Caki2 (cell line): ENCODE measurements at places on chromosomes 2 and 18.

GRCh38 chr2:170148161-170148560 lies 29.8 kb upstream of the MYO3B start:
- no peak for DNase-seq

- peak; percentile 25 for DNase-seq
These were observed at the start of gene PRKCE for GRCh38 chr2:45651415-45652089. TSS of gene PRKCE (plus strand) at chr2:45651675.

GRCh38 chr2:47189635-47190034 lies 34.5 kb upstream of the STPG4 start:
- DNase-seq, result peak; percentile 40

DNA sequence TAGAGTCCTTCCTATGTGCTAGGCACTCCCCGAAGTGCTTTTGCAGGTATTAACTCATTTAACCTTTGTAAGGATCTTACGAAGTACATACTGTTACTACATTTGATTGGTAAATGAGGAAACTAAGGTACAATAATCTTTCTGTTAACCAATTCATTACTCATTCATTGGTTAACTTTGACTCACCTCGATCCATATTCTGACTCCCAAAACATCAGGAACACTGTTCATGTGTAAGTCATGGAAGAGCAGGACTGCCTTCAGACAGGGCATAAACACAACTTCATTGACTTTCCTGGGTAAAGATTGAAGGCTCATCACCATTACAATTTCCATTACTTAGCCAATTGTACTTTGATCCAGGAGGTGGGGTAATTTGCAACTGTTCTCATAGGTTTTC lies 40.6 kb downstream of the NAPG start:
- DNase-seq, result no peak

GRCh38 chr2:217262911-217263310 lies 403.0 kb upstream of the TNP1 start:
- DNase-seq, result no peak

DNA sequence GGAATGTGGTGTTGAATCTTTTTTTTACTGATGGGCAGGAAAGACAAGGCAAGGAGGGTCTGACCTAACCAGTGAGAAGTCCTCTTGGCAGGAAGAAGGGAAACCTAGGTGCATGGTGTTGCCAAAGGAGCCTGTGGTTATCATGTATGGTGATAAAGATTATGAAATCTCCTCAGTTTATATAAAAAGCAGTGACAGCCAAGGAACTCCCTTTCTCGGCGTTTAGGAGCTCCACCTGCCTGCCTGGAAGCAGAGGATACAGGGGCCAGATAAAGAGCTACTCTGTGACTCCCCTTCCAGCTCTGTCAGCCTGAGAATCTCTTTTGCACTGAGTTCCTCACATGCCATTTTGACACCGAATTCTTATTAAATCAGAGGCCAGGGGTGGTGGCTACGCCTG lies 26.1 kb downstream of the COLEC12 start:
- DNase-seq, result no peak

- no peak for DNase-seq
These were observed 5.7 kb upstream of the MARCO start for GRCh38 chr2:118936306-118936705.

DNA sequence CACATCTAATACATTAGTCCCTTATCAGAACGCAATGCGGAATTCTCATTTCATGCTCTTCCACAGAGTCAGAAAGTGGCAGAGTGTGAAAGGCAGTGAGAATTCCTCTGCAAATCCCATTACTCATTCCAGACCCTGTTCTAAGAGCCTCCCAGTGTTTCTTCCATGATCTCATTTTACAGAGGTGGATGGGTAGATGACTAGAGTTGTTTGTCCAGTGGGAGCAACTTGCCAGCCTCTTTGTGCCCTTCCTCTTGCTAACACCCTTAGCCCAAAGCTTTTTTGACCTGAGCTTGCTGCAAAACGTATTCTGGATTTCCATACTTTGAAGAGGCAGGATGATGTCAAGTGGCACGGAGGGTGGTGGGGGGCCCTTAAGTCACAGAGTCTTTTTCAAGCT lies 467.7 kb upstream of the RGPD4 start:
- no peak for DNase-seq

DNA sequence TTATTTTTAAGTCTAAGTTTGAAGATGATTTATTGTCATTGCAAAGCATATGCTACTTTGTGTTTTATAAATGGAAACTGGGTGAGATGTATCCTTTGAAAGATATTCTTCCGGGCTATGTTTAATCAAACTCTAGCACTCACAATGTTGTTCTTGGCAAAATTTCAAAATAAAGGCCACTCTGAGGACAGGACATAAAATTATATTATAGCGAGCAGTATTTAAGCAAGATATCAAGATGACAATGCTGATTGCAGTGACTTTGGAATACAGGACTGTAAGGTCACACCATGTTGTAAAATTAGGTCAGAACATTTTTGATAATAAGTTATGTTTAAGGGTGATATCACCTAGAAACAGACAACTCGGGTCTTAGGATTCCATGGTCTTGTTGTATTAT lies 14.2 kb downstream of the RPRM start:
- no peak for DNase-seq

DNA sequence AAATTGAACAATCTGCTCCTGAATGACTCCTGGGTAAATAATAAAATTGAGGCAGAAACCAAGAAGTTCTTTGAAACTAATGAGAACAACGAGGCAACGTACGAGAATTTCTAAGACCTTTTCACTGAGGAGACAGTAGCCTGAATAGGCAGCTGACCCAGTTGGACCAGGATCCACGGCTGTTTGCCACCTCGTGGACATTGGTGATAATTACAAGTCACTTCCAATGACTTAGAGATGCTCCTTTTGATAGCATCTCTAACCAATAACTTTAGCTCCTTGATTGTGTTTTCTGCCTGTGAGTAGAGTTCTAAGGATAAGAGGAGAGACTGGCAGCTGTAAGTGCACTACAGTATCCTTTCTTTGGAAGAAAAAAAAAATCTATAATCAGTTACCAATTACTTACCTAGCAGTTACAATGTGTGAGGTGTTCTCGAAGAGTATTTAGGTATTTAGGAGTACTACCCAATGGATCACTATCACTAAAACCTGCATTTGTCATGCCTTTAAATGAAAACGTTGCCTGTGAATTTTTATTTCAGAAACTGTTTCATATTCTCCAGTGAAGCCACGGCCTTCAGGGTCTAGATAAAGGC lies 31.3 kb upstream of the CNTNAP5 start:
- no peak for DNase-seq

DNA sequence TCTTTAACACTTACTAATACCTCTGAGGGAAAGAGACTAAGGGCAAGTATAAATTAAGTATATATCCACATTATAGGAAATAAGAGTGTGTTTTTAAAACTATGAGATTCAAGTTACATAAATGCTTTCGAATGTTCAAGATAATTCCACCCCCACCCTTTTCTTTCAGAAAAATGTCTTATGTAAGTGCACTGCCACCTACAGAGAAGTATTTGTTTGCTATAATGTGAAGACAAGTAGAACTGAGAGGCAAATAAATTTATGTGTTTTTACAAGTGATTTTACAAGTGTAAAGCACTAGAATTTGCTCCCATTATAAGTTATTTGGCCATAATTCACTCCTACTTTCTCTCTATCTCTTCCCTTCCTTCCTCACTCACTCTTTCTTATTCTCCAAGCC lies 99.9 kb upstream of the CRACDL start:
- no peak for DNase-seq

GRCh38 chr18:13496691-13497281 lies 229.6 kb downstream of the FAM210A start:
- no peak for DNase-seq
